ENCODE measurements at places on chromosomes 5 and 9. TPM values are rescaled to one million over a fixed set of nuclear protein-coding genes. Genes with fewer than 3 reads are reported as not detected.

DNA sequence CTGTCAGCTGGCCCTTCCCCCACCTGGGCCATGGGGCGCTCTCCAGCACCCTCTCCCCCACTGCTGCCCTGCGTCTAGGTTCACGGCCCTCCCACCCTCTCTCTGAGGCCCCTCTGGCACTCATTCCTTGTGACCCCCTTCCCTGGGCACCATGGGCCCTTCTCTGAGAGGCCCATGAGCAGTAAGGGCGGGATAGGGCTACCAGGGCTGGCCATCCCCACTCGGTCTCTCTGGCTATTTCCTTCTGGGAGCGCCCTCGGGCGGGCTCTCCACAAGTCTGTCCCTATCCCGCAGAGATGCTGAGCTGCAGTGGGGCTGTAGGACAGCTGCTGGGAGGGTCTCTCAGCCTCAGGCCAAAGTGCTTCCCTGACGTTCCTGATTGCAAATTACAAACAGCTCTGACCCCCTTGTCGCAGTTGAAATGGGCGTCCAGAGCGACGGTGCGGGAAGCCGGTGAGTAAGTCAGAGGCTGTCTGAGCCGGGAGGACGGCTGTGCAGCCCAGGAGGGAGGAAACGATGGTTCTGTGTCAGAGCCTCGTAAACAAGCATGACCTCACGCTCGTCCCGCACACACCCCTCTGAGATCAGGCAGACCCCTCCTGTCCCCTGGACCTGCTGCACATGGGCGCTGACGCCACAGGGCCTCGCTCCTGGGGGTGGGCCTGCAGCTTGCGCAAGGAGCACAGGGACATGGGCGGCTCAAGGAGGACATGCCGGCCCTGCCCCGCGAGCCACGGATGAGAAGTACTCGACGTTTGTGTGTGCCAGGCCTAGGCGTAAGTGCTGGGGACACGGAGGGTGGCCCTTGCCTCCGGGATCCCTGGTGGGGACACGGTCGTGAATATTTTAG, 36.3 kb upstream of the GFPT2 start:
- no peak overlapping the region for H3K4me3 ChIP-seq
- no peaks in the 10 kb centered on the region for H3K36me3 ChIP-seq
- no peaks in the 10 kb centered on the region for H3K27me3 ChIP-seq
- DNase-seq = no peak
- no peaks in the 10 kb centered on the region for H3K4me1 ChIP-seq
- no peak overlapping the region for H3K27ac ChIP-seq

DNA sequence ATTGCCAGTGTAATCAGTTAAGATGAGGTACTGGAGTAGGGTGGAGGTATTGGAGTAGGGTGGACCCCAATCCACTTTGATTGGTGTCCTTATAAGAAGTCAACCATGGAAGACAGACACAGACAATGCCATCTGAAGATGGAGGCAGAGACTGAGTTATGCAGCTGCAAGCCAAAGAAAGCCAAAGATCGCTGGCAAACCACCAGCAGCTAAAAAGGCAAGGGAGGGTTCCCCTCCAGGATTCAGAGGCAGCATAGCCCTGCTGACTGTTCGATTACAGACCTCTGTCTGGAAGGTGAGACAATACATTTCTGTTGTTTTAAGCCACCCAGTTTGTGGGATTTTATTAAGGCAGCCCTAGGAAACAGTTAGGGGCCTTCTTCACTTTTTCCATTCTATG, 30.5 kb upstream of the CKMT2 start:
- H3K27ac ChIP-seq = no peak overlapping the region
- no peaks in the 10 kb centered on the region for H3K27me3 ChIP-seq

The SLC6A18 gene
- not detected for total RNA-seq

DNA sequence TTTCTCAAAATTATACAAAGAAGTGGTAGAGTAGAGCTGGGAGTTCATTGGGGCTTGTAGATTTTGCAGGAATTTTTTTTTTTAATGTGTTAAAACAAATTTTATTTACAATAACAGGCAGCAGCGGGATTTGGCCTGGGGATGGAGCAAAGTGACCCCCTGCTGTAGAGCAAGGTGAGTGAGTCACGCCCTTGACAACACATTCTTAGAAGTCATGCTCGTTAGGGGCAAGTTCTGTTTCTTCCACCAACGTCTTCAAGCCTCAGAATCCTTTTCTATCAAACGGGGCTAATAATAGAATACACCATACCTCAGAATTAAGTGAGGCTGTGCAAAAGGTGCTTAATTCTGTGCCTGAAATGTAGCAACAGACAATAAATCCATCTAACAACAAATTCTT, 1.1 kb upstream of the ANKDD1B start:
- no peaks in the 10 kb centered on the region for H3K4me1 ChIP-seq
- H3K27me3 ChIP-seq = peaks cover 9% of the 10 kb centered on the region
- no peak overlapping the region for H3K4me3 ChIP-seq
- DNase-seq = no peak

DNA sequence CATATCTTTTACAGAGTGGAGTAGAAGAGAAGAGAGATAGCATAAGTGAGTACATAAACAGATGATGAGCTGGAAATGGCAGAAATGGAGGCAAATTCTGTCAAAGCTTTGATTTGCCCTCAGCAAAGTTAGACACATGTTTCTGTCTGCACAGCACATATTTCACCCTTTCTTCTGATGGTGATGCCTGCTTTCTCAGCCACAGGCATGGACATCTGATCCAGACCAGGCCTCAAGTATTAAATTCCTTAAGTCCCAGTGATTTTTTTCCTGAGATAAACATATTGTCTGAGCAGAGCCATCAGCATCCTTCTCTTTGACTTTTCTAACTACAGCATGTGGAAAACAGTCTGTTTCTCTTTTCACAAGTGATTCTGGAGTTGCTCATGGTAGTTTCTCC, 409.8 kb downstream of the MAN2A1 start:
- H3K36me3 ChIP-seq = no peaks in the 10 kb centered on the region
- no peaks in the 10 kb centered on the region for H3K4me1 ChIP-seq
- DNase-seq = no peak
- no peak overlapping the region for H3K27ac ChIP-seq
- H3K4me3 ChIP-seq = no peak overlapping the region
- no peaks in the 10 kb centered on the region for H3K27me3 ChIP-seq

DNA sequence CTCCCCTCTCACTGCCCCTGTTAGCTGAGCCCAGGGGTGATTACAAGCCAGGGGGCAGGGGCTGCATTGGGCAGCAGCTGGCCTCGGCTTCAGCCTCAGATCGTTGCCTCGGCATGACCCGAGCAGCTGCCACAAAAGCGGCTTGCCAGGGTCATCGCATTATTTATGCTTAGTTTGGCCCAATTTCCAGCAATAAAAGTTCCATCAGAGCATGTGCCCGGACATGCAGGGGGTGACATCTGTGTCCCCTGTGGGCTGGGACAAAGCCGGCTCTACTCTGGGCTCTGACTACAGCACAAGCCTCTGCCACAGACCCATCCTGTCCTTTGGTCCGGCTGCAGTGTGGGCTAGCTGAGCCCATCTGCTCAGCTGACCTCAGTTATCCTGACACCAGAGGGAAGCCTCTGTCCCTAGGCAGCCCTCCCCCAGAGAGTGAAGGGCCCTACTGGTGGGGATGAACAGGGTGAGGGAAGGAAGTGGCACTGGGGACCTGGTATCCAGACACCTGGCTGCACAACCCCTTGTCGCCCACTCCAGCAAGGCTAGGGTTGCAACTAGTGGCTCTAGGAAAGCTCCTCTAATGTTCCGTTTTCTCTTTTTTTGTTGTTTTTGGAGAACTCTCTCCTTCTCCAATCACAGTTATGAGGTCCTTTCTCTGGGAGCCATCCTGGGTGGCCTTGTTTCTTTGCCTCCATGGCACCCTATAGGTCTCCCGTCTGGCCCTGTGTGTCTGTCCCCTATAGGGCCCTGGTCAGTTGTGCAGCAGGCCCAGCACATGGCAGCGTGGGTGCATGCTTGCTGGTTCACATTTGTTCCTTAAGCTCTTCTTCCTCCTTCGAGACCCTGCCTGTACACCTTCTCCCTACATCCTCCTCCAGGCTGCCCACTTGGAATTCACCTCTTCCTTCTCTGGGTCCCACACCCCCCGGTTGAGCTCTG, 13.3 kb upstream of the GADD45G start:
- H3K27me3 ChIP-seq = no peaks in the 10 kb centered on the region
- no peak for DNase-seq
- H3K36me3 ChIP-seq = no peaks in the 10 kb centered on the region
- H3K27ac ChIP-seq = no peak overlapping the region
- peaks cover 10% of the 10 kb centered on the region for H3K4me1 ChIP-seq

- H3K27me3 ChIP-seq = no peaks in the 10 kb centered on the region
- H3K27ac ChIP-seq = no peak overlapping the region
- H3K4me3 ChIP-seq = no peak overlapping the region
- DNase-seq = no peak
- H3K36me3 ChIP-seq = no peaks in the 10 kb centered on the region
- no peaks in the 10 kb centered on the region for H3K4me1 ChIP-seq
These were observed 41.8 kb upstream of the NR5A1 start for GRCh38 chr9:124549016-124549415.

- H3K4me1 ChIP-seq = peaks cover 10% of the 10 kb centered on the region
- H3K27ac ChIP-seq = no peak overlapping the region
- no peaks in the 10 kb centered on the region for H3K27me3 ChIP-seq
- H3K36me3 ChIP-seq = no peaks in the 10 kb centered on the region
- no peak for DNase-seq
- H3K4me3 ChIP-seq = no peak overlapping the region
These were observed 19.6 kb upstream of the RNF20 start for GRCh38 chr9:101514071-101514470.

DNA sequence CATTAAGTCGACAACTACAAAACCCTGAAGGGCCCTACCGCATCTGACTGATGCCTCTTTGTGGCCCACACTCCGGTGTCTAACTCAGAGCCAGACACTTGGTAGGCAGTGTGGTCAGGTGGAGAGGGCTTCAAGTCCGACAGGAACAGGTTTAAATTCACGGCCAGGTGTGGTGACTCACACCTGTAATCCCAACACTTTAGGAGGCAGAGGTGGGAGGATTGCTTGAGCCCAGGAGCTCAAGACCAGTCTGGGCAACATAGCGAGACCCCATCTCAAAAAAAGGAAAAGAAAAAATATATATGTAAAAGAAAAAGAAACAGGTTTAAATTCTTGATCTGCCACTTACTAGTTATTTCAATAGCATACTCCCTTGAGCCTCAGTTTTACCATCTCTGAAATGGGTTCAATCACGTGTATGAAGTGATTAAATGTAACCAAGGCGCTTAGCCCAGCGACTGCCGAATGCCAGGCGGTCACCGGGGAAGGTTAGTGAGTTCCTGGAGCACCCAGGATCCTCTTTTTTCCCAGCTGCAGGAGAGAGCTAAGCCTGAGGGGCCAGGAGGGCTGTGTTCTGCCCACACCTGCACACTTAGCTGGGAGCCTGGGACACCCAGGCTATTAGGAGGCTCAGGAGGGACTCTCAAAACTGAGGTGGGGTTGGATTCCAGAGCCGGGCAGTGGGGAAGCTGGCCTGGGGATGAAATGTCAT, 943 bp downstream of the CLTB start:
- peaks cover 11% of the 10 kb centered on the region for H3K36me3 ChIP-seq
- H3K4me3 ChIP-seq = peak overlapping the region; percentile 84
- no peaks in the 10 kb centered on the region for H3K27me3 ChIP-seq
- peaks cover 51% of the 10 kb centered on the region for H3K4me1 ChIP-seq

- no peaks in the 10 kb centered on the region for H3K36me3 ChIP-seq
- no peak for DNase-seq
- H3K4me1 ChIP-seq = no peaks in the 10 kb centered on the region
- H3K4me3 ChIP-seq = no peak overlapping the region
These were observed 40.7 kb downstream of the ATPSCKMT start for GRCh38 chr5:10209004-10209403.

The DDX31 gene
- total RNA-seq = 4.3 TPM

DNA sequence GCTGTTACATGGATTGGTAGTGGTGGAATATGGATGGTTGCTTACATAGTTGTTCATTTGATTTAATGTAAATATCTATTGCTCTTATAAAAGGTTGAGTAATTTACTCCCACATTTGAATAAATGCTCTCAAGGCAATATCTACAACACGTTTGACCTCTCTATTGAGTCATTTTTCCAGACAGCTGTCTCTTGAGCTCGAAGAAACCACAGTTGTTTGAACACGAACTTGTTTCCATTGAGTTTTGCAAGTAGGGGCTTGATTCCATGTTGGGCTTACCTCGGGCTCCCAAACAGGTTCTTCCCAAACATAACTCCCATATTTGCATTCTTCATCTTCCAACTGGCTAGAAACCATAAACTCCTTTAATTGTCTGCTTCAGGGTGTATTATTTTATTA, 115.0 kb upstream of the HMHB1 start:
- H3K27me3 ChIP-seq = no peaks in the 10 kb centered on the region
- DNase-seq = no peak
- H3K4me1 ChIP-seq = no peaks in the 10 kb centered on the region
- no peak overlapping the region for H3K4me3 ChIP-seq
- H3K27ac ChIP-seq = no peak overlapping the region

The IL4 gene
- not detected for total RNA-seq

- DNase-seq = no peak
- no peak overlapping the region for H3K4me3 ChIP-seq
- no peaks in the 10 kb centered on the region for H3K36me3 ChIP-seq
- no peaks in the 10 kb centered on the region for H3K4me1 ChIP-seq
- no peak overlapping the region for H3K27ac ChIP-seq
- H3K27me3 ChIP-seq = no peaks in the 10 kb centered on the region
These were observed 187.0 kb upstream of the KCNN2 start for GRCh38 chr5:114174837-114175236.

- DNase-seq = peak; percentile 80
- peak overlapping the region; percentile 45 for H3K27ac ChIP-seq
- H3K36me3 ChIP-seq = no peaks in the 10 kb centered on the region
These were observed 99.8 kb downstream of the TENT4A start for GRCh38 chr5:6812800-6813731.

- peaks cover 6% of the 10 kb centered on the region for H3K27me3 ChIP-seq
- no peaks in the 10 kb centered on the region for H3K4me1 ChIP-seq
- H3K27ac ChIP-seq = no peak overlapping the region
- no peak overlapping the region for H3K4me3 ChIP-seq
- DNase-seq = no peak
- H3K36me3 ChIP-seq = no peaks in the 10 kb centered on the region
These were observed 70.8 kb upstream of the EGFLAM start for GRCh38 chr5:38187532-38187931.

DNA sequence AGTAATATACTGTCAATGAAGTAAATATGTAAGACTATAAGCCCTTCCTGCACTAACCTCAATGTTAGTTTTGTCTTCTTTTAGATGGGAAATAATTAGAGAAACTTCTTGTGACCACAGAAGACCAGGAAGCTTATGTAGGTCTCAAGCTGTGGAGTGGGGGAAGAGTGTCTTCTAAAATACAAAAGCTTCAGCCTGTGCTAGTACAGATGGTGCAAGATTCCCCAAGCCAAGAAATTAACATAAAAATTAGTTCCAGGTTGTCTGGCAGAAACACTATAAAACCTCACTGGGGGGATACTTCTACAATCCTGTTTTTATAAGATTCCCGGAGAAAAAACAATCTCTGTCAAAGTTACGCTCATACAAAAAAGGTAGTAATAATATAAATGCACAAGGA, 103.6 kb downstream of the FNBP1 start:
- peaks cover 44% of the 10 kb centered on the region for H3K4me1 ChIP-seq
- DNase-seq = no peak
- no peak overlapping the region for H3K4me3 ChIP-seq
- H3K36me3 ChIP-seq = peaks cover 18% of the 10 kb centered on the region
- H3K27ac ChIP-seq = no peak overlapping the region
- no peaks in the 10 kb centered on the region for H3K27me3 ChIP-seq

The PCDHA3 gene
- under 0.01 TPM for total RNA-seq

The SLC6A3 gene
- not detected for total RNA-seq

Measured in stomach (tissue), 19 donors.